ENCODE measurements at places on chromosomes 11 and 22. TPM values are rescaled to one million over a fixed set of nuclear protein-coding genes. Genes with fewer than 3 reads are reported as not detected.

- no peak overlapping the region for H3K4me3 ChIP-seq
- H3K4me1 ChIP-seq: no peaks in the 10 kb centered on the region
- no peak overlapping the region for H3K27ac ChIP-seq
Measured at GRCh38 chr22:48819232-48819631, 1008.4 kb downstream of the BRD1 start.

DNA sequence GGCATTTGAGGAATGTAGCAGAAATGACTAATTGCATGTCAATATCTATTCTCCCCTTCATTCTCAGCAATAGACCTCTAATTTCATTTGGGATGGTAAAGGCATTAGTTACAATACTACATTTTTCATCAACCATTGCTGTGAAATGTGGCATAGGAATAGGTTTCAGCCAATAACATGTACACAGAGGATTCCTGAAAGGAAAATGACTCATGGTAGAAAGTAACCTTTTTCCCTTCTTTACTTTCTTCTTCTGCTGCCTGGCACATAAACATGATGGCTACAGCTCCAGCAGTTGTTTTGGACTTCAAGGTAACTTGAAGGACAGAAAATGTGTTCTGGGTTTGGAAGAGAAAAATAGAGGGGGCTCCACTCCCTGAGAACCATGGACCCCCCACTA is 231.8 kb upstream of the CTSC start:
- H3K27me3 ChIP-seq: no peaks in the 10 kb centered on the region
- H3K36me3 ChIP-seq: no peaks in the 10 kb centered on the region
- H3K4me1 ChIP-seq: no peaks in the 10 kb centered on the region
- H3K27ac ChIP-seq: no peak overlapping the region
- H3K4me3 ChIP-seq: no peak overlapping the region

DNA sequence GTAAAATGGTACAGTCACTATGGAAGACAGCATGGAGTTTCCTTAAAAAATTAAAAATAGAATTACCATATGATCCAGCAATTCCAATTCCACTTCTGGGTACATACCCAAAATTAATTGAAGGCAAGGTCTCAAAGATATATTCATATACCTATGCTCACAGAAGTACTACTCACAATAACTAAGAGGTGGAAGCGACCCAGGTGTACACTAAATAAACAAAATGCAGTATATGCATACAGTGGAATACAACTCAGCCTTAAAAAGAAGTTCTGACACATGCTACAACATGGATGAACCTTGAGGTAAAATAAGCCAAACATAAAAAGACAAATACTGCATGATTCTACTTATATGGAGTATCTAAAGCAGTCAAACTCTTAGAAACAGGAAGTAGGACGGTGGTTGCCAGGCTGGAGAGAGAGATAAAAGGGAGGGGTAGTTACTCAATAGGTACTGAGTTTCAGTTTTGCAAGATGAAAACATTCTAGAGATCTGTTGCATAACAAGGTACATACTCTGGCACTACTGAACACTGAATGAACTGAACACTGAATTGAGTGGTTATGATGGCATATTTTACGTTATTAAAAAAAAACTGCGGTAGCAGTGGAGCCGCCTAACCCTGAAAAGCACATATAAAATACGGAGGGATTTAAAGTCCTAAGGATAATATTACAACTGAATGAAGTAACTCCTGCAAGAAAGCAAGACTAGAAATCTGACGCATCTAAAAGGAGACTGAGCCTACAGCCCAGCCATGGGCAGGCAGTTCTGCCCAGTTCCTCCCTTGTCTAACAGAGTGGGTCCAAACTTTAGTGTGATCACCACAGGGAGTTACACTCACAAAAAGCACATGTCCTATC is 12.8 kb downstream of the DGCR2 start:
- H3K36me3 ChIP-seq: no peaks in the 10 kb centered on the region
- H3K4me3 ChIP-seq: no peak overlapping the region
- no peaks in the 10 kb centered on the region for H3K27me3 ChIP-seq
- H3K4me1 ChIP-seq: peaks cover 12% of the 10 kb centered on the region

The HBE1 gene
- total RNA-seq: not detected
